ENCODE measurements at places on chromosomes 1 and 21. TPM values are rescaled to one million over a fixed set of nuclear protein-coding genes. Genes with fewer than 3 reads are reported as not detected.

DNA sequence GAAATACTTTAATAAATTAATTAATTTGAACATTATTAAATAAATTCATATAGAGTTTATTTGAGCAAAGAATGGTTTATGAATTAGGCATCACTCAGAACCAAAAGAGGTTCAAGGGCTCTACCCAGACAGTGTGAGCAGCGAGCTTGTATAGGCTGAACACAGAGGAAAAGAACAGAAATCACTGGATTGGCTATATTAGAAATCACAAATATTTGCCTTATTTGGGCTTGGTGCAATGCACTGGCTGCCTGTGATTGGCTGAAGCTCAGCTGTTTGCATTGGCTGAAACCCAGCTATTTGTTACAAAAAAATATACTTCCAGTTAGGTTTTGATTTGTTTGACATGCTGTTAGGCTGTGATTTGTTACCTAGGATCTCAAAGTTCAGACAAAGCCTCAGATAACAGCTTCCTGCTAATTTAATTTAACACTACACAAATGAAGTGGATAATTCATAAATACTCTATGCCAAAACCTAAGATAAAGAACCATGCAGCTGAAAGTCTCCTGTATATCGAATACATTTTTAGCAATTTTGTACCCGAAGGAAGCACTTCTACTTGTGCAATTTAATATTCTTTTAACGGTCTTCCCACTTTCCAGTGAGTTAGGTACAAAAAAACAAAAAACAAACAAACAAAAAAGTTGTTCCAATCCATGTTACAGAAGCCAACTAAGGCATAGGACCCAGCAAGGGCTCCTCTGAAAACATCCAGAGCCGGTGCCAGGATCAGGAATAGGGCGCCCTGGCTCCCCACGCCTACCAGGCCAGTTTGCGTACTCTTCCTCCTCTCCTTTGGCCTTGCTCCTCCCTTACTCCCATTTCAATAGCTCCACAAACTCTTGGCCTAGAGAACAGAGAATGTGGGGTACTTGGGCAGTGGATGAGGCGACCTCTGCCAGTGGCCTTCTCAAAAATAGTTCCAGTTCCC is 179.1 kb downstream of the DUSP10 start:
- no peaks in the 10 kb centered on the region for H3K36me3 ChIP-seq
- no peaks in the 10 kb centered on the region for H3K27me3 ChIP-seq

GRCh38 chr1:204013052-204013451 is 59.9 kb upstream of the SOX13 start:
- no peaks in the 10 kb centered on the region for H3K27me3 ChIP-seq
- H3K4me3 ChIP-seq, result no peak overlapping the region
- H3K4me1 ChIP-seq, result no peaks in the 10 kb centered on the region
- no peak overlapping the region for H3K27ac ChIP-seq
- DNase-seq, result no peak

DNA sequence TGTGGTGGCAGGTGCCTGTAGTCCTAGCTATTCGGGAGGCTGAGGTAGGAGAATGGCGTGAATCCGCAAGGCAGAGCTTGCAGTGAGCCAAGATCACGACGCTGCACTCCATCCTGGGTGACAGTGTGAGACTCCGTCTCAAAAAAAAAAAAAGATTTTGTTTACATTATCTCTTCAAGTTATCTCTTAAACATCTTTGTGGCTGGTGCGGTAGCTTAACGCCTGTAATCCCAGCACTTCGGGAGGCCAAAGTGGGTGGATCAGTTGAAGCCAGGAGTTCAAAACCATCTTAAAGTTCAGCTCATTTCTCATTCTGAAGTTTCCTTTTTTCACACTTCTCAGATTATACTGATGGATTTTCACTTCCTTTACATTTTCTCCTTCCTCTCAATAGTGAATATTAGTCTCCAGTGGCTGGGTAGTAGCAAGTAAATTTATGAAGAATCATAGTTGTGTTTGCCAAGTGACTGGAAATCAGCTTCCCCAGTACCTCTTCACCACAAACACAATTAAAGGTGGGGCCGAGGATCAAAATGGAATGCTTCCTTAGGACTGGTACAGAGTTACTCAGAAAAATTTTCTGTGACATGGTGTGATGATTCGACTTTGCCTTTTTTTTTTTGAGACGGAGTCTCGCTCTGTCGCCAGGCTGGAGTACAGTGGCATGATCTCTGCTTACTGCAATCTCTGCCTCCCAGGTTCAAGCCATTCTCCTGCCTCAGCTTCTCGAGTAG is 13.8 kb downstream of the PIP5K1A start:
- no peak overlapping the region for H3K4me3 ChIP-seq
- no peak for DNase-seq
- peak overlapping the region; percentile 88 for H3K27ac ChIP-seq
- peaks cover 70% of the 10 kb centered on the region for H3K36me3 ChIP-seq
- no peaks in the 10 kb centered on the region for H3K27me3 ChIP-seq

- no peaks in the 10 kb centered on the region for H3K4me1 ChIP-seq
- no peak overlapping the region for H3K27ac ChIP-seq
- H3K36me3 ChIP-seq, result no peaks in the 10 kb centered on the region
- peaks cover 34% of the 10 kb centered on the region for H3K27me3 ChIP-seq
Observed at GRCh38 chr1:88526456-88526855, 157.6 kb upstream of the PKN2 start.

DNA sequence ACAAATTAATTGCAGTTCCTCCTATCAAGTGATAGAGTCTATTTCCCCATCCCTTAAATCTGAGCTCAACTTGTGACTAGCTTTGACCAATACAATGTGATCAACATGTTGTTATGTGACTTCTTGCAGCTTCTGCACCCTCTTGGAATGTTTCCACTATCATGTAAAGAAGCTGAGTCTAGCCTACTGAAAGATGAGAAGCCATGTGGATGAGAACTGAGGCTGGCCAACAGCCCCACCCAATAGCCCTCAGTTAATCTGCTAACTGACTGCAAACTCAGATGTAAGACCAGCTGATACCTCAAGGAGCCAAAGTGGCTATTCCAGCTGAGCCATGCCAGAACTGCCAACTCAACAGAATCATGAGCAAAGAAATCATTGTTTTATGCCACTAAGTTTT is 44.0 kb downstream of the LYST start:
- no peak overlapping the region for H3K4me3 ChIP-seq
- H3K27ac ChIP-seq, result no peak overlapping the region
- no peak for DNase-seq
- H3K27me3 ChIP-seq, result no peaks in the 10 kb centered on the region
- H3K36me3 ChIP-seq, result peaks cover 10% of the 10 kb centered on the region
- peaks cover 22% of the 10 kb centered on the region for H3K4me1 ChIP-seq

DNA sequence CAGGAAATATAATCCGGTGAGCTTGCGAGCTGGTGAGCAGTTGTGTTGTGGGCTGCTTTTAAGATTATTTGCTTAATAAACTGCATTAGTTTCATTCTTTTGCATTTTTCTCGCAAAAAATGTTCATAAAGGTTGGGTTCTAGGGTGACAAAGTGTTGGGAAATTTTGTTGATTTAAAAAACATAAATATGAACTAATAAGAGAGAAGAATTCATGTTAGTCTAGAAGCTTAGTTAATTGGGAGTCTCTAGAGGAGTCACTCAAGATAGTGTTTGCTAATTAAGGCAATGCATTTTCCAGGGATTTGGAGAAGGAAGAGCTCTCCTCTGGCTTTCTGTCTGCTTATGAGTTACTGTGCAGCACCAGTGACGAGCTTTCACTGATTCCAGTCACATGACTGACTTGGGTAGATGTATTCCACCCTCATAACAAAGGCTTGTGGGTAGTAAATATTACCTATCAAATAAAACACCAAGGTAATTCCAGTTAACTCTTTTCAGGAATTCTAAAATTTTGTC is 417.0 kb downstream of the PTBP2 start:
- no peak overlapping the region for H3K4me3 ChIP-seq
- H3K4me1 ChIP-seq, result peaks cover 5% of the 10 kb centered on the region
- H3K36me3 ChIP-seq, result peaks cover 14% of the 10 kb centered on the region
- DNase-seq, result no peak

Gene LDLRAP1
- 361 TPM for total RNA-seq

Gene CHIA
- total RNA-seq, result not detected

Data from naive thymus-derived CD8-positive, alpha-beta T cell (primary cell).